Right renal pelvis (tissue), 4 donors: ENCODE measurements at places on chromosomes 1 and 21. TPM values are rescaled to one million over a fixed set of nuclear protein-coding genes. Genes with fewer than 3 reads are reported as not detected.

DNA sequence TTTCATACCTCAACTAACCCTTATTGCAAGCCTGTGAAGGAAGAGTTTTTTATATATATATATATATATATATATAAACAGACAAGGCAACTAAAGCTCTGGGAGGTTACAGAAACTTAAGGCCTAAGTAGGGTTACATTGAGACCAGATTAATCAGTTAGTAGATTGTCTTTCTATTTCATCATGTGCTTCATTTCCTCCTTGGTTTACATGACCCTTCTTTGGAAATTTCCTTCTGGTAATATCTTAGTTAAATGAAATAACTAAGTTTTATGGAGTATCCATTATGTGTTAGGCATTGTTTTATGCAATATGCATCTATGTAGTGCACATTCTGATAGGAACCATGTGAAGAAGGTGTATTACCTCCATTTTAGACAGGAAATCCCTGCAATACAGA, 112.7 kb downstream of the FGGY start:
- DNase-seq: no peak

GRCh38 chr1:99986656-99987225, 16.9 kb downstream of the SLC35A3 start:
- DNase-seq: no peak

DNA sequence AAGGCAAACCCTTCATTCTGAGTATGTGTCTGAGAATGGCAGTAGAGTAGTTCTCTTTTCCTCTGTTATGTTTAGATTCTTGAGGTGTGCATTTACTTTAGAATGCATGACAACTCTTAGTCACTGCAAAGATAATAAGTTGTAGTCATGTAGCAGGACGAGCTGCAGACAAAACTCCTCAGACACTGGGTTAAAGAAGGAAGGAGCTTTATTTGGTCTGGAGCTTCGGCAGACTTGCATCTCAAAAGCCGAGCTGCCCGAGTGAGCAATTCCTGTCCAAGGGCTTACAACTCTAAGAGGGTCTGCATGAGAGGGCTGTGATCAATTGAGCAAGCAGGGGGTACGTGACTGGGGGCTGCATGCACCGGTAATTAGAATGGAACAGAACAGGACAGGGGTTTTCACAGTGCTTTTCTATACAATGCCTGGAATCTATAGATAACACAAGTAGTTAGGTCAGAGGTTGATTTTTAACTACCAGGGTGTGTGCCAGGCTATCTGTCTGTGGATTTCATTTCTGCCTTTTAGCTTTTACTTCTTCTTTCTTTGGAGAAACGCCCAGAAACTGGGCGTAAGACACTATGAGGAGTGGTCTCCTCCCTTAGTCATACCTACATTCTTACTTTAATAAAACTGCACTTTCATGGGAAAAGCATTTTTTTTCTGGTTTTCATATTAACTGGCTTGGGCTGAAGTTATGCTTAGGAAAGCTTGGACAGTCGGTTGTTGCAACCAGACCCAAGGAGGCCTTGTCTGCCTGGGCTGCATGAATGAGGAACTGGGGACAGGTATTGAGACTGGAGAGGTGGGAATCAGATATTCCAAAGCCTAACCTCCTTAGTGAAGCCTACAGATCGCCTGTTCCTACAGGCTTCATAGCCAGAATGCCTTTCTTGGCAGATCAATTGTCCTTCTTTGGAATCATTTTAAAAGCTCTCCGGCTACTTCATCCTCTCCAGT, 115.1 kb downstream of the RHOU start:
- no peak for DNase-seq

GRCh38 chr1:181405584-181405983, 77.7 kb upstream of the CACNA1E start:
- no peak for DNase-seq

- DNase-seq: no peak
These were observed 9.5 kb downstream of the BMP8A start for GRCh38 chr1:39500862-39501389.

DNA sequence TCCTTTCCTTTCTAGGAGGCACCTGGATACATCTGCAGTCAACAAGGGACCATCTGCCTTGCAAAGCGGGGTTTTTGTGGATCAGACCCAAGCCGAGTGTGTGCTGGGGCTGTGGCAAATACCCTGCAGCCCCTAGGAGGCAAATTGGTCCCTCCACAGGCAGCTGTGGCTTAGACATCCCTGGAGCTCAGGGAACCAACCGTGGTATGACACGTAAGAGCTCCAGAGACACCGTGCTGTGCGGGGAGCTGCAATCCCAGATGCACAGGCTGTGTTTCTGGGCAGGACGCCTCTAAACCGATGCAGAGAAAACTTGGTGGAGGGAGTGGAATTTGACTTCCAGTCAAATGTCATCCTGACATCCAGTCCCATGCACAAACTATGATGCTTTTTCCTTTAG, 141.5 kb downstream of the KAZN start:
- no peak for DNase-seq

DNA sequence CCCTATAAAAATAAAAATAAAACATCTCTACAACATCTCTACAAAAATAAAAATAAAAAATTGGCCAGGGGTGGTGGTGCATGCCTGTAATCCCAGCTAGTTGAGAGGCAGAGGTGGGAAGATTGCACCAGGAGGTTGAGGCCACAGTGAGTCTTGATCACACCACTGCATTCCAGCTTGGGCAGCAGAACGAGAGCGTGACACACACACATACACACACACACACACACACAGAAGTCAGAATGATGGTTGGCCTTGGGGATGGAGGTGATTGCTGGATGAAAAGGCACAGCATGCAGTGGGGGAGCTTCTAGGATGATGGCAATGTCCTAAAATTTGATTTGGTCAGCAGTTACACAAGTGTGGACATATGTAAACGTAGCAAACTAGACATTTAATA, 69.7 kb upstream of the SOD1 start:
- no peak for DNase-seq

GRCh38 chr1:207913951-207914350, 3.0 kb upstream of the CD34 start:
- DNase-seq: no peak

GRCh38 chr1:108106775-108107174, 93.4 kb downstream of the SLC25A24 start:
- DNase-seq: no peak

GRCh38 chr1:153428791-153429190, 12.5 kb downstream of the S100A7A start:
- no peak for DNase-seq

DNA sequence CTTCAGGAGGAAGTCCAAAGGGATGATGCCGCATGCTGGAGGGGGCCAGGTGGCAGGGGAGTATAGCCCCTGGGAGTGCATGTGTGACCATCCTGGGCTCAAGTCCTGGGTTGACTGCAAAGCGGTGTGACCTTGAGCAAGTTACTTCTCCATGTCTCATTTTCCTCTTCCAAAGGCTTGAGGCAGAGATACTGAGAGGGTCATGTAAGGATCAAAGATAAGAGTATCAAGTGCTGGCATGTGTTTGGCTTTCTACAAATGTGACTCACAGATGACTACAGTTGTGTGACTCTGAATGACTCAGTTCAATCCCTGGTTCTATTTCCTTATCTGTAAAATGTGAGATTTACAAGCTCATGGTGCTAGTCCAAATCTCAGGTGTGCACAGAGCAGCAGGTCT, 26.1 kb downstream of the PROK1 start:
- no peak for DNase-seq

DNA sequence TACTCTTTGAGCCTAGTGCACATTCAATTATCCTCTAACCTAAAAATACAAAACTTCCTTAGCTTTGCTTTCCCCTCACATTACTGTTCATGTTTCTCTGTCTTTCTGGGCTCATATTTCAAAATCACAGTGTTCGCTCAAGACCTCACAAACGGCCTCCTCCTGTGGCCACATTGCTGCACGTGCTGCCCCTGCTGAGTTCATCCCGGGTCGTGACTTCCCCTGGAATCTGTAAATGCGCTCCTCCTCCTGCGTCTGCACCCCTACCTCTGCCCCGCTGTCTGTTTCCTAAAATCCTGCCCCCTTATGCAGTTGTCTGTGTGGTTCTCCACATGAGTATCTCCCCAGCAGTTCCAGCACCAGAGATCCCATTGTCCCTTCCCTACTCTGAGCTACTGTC, 45.5 kb upstream of the RAVER2 start:
- DNase-seq: no peak

DNA sequence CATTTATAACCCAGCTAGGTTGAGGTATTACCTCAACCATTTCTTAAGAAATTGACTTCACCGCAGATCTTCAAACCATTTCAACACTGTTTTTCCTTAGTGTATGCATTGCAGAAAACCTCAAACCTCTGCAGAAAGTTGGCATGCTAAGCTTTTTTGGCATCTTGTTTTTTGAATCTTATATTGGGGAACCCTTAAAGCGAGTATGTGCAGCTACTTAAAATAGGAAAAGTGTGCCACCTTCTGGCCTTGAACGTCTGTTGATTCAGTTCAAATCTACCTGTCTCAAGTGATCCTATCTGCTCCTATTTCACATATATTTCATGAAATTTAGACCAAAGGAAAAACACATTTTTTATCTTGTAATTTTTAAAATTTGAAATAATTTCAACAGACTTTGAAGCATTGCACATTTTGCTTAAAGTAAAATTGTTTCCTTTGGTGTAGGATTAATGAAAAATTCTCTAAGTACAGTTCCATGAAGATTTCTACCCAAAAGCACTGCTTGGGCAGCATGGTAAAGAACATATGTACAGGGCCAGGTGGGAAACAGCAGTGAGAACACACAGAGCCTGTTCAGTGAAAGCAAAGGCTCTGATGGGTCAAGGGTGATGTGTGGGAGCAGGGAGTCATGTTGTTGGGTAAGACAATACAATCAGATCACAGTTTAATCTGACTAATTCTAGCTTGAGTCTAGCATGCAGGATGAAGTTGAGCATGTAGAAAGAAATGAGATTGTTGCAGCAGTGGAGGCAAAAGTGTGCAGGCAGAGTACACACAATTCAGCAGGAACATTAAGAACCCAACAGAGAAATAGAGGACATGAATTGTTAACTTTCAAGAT, 17.2 kb downstream of the HENMT1 start:
- DNase-seq: peak; percentile 47

DNA sequence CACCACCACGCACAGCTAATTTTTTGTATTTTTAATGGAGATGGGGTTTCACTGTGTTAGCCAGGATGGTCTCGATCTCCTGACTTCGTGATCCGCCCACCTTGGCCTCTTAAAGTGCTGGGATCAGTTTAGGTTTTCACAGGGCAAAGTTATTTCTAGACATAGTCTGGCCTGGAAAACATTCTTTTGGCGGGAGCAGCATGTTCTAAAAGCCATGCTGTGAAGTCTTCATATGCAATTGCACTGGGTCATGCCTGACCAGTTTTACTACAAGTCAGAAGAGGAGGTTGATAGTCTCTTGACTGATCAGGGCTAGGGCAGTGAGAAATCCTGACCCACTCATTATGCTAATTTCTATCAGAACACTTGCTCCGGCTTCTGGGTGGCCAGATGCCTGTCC, 131.6 kb upstream of the POU3F1 start:
- no peak for DNase-seq

- no peak for DNase-seq
These were observed 57.0 kb downstream of the VPS26C start for GRCh38 chr21:37210130-37210529.

- DNase-seq: no peak
These were observed 22.7 kb downstream of the SKI start for GRCh38 chr1:2250721-2251281.

DNA sequence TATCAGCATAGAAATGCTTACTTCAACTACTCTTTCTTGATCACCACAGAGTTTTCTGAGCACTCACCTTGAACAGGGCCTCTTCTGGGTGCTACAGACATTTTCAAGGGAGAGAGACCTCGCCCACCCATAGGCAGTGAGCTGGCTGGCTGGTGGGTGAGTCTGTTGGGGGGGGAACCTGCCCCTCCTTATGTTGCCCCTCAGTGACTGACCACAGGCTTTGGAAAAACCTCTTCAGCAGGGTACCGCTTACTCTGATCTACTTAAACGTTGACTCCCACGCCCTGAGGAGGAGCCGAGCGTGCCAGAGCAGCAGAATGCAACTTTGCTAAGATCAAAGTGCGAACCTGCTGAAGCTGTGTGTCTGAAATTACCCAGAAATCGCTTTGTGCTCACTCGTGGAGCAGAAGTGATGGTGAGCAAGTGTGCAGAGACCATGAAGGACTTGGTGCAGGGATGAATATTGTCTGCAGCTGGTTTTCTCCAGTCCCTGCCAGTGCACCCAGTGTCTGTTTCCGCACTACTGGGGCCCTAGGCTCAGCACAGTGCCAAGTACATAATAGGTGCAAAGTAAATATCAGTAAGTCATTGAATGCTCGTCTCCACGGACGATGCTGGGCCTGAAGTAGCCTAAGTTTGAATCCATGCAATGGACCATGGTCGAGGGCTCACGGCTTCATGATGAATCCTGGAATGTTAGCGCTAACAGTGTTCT, 158.7 kb upstream of the IRF2BP2 start:
- DNase-seq: no peak

DNA sequence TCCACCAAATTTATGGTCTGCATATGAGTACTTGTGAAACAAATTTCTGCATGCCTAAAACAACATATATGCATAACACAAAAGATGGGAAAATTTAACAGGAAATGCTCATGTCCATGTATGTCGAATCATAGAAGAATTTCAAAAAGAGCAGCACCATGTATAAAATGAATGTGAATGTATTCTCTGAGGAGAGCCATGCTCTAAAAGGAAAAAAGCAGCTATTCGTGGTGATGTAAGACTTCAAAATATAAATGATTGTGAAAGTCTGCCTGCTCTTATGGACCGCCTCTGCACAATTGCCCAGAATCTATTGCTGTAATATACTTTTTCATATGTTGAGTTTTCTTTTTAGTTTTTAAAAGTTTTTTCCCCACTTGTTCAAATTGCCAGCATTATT, 66.8 kb downstream of the EPB41 start:
- DNase-seq: no peak

GRCh38 chr1:92538413-92539061, 51.8 kb upstream of the GFI1 start:
- no peak for DNase-seq

DNA sequence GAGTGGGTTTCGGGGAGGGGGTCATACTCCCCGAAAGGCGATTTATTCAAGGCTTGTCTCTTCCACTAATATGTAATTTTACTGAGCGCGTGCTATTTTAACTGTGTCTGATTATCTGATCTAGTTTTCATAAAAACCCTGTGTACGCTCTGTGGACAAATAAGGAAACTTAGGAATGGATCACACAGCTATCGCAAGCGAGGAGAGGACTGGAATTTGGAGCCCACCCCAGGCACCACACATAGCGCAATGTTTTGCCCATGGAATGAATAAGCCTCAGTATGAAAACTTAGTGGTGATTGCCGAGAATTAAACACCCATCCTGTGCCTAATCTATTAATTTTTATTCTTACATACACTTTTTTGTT, 9.8 kb upstream of the RAB42 start:
- no peak for DNase-seq

The NUP210L gene
- 0.06 TPM for polyA plus RNA-seq

The VTCN1 gene
- polyA plus RNA-seq: 22.6 TPM

The OR2G6 gene
- not detected for polyA plus RNA-seq

The XCL2 gene
- 0.16 TPM for polyA plus RNA-seq

The FCAMR gene
- 7.0 TPM for polyA plus RNA-seq

The PADI2 gene
- 2.6 TPM for polyA plus RNA-seq

The ADAMTS5 gene
- polyA plus RNA-seq: 24.8 TPM
